ENCODE measurements at places on chromosomes 16 and 17.

- no peak for DNase-seq
These were observed 9.6 kb upstream of the WIPF2 start for GRCh38 chr17:40209404-40210093.

- no peak for DNase-seq
These were observed 467.7 kb downstream of the CDH11 start for GRCh38 chr16:64654178-64654577.

GRCh38 chr17:49285716-49286115 is 55.1 kb upstream of the PHOSPHO1 start:
- no peak for DNase-seq

DNA sequence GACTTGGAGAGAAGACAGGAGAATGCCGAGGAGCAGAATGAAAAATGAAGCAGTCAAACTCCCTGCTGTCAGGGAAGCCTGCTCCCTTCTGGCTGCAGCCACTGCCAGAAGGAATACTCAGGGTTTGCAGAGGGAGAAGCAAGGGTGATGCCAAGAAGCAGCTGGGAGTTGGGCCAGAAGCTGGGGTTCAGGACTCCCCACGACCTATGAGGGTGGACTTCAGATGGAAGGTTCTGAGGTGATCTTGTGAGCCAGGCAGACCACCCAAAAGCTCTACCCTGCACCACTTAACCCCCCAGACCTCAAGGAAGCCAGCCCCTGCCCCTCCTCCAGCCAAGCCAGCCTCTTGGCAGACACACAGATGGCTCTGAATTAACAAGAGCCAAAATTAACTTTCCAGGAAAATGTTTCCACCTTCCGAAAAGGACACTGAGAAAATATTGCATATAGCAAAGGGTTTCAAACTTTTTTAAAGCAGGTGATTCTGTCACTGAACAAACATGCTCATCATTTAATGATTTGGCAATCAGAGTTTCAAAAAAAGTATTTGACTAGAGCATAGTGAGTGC is 126.0 kb upstream of the ERCC4 start:
- no peak for DNase-seq

- DNase-seq, result no peak
These were observed 23.5 kb upstream of the ZFPM1 start for GRCh38 chr16:88429387-88430184.

DNA sequence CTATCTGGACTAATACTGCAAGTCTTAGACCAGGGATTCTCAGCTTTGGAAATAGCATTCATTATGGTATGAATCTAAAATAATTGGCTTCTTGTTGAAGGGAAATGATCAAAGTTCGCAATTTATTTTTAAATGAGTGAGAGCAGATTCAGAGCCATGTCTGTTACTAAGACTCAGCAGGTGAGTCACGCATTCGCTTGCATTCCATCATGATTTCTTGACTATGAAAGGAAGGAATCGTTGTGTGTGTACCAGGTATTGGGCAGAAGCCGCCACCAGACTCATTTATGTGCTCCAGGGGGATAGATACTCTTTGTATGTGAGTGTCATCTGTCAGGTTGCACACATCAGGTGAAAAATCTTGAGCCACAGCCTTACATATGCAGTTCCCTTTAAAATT is 10.8 kb downstream of the GSG1L2 start:
- DNase-seq, result no peak
